Stimulated activated CD8-positive, alpha-beta memory T cell treated with anti-CD3 and anti-CD28 coated beads, Interleukin-7, amount 100 ng/mL, for 1 hour (primary cell): ENCODE measurements at places on chromosomes 12 and 14.

GRCh38 chr12:106189341-106189740 lies 50.6 kb upstream of the NUAK1 start:
- DNase-seq: no peak

DNA sequence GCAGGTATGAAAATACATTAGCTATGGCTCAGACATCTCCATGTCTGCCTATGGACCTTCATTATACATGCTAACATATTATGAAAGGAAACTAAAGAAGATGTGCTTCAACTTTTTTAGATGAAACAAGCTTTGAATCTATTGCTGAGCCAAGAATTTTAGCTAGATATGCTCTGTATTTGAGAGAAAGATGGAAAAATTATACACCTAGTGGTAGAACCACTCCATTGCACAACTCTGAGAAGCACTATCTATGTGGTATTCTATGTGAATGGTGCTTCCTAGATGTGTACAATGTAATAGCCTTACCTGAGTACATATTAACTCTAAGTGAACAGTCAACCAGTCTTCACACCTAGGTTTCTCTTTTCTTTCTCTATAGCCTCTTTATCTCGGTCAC lies 17.3 kb downstream of the EPYC start:
- no peak for DNase-seq

- DNase-seq: no peak
These were observed 10.4 kb upstream of the SALL2 start for GRCh38 chr14:21536418-21537089.

GRCh38 chr12:52427083-52427482 lies 7.1 kb downstream of the KRT75 start:
- no peak for DNase-seq

- no peak for DNase-seq
These were observed 82.6 kb upstream of the SLC38A4 start for GRCh38 chr12:46908236-46908935.

DNA sequence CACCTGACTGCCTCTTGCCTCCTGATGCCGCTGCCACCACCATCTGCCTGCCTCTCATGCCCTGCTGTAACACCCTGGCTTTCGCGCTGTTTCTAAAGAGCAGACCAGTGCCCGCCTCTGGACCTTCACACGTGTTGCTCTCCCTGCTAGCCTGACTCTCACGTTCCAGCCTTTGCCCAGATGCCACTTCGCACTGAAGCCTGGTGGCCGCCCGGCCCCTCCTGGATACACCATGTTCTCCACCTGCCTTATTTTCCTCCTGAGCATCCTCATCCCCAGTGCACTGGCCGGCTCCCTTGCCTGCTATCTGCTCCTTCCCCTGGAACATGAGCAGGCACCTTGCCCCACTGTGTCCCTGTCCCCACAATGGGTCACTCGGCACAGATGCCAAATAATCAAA lies 146.5 kb downstream of the PIWIL1 start:
- DNase-seq: no peak

- DNase-seq: no peak
These were observed 3.1 kb upstream of the SSH1 start for GRCh38 chr12:108860443-108860842.

GRCh38 chr12:80712866-80713265 lies 3.8 kb upstream of the MYF5 start:
- no peak for DNase-seq
